ENCODE measurements at places on chromosomes 4 and X. TPM values are rescaled to one million over a fixed set of nuclear protein-coding genes. Genes with fewer than 3 reads are reported as not detected.

- DNase-seq = no peak
Measured at GRCh38 chr4:41746025-41746439, 2.5 kb downstream of the PHOX2B start.

- DNase-seq = no peak
Measured at GRCh38 chr4:138521809-138522208, 279.7 kb upstream of the SLC7A11 start.

- no peak for DNase-seq
Measured at GRCh38 chr4:83065266-83065665, 30.3 kb downstream of the COPS4 start.

DNA sequence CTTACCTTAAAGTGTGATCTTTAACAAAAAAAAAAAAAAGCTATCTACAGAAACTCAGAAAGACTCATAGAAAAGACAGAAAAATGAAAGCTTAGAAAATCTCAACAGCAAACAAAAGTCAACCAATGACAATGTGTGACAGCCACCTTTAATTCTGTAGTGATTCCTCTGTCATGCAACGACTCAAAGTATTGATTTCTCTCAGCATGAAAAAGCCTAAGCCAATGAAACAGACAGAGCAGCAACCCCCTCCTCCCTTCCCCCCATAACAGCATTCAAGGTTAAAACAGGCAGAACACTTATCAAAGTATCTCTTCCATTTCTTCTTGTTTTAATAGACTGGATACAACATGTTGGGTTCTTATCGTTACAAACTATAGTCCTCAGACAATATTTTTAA is 112.5 kb downstream of the MAB21L2 start:
- DNase-seq = no peak

DNA sequence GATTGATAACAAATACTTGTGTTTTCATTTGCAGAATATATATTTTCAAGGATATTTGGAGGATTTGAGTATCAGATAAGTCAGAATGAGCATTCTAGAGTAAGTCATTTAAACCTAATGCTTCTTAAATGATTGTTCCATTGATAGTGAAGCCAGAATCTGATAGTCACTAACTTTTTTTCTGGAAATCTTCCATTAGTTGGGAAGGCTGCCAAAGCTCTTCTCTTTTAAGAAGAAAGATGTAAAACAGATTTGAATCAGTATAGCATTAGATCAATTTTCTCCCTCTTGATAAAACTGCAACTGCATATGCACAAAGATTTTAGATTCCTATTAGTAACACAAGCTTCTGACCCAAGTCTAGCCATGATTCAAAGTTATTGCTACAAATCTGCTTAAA is 256.7 kb downstream of the SPOCK3 start:
- no peak for DNase-seq

The TENM3 gene
- total RNA-seq = 163 TPM

GRCh38 chr4:94377294-94377693 is 34.7 kb upstream of the HPGDS start:
- no peak for DNase-seq

GRCh38 chr4:23930750-23931488 is 41.1 kb upstream of the PPARGC1A start:
- peak; percentile 23 for DNase-seq

GRCh38 chr4:153258750-153259149 is 54.5 kb downstream of the TRIM2 start:
- DNase-seq = no peak
